ENCODE measurements at places on chromosomes 1 and 21. TPM values are rescaled to one million over a fixed set of nuclear protein-coding genes. Genes with fewer than 3 reads are reported as not detected.

DNA sequence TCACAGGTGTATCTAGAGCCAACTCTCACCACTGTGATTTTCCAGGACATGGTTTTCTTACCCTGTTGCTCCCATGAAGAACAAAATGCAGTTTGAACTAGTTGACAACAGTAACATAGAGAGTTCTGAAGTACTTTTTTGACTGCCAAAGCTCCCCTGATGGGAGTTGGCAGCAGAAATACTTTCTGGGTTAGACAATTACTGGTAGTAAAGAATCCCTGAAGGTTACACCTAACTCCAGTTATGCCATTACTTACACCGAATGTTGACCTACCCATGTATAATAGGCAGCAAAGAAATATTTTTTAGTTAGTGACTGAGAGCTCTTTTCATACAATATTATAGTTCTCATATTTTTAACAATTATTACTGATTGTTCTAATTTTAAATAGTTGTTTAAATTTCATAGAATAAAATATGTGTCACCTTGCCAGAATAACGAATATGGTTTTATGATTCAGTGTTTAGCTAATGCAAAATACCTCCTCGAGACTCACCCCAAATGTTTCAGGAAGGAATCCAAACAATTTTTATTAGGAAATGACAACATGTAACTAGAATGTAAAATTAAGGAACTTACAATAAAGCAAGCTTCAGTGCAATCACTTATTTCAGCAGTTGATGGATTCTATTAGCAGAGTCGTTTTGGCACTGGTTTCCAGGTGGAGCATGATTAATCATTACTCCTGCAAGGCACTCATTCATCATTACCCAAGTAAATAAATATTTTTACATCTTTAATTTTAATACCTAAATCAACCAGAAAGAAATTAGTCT lies 237.6 kb downstream of the MRPL39 start:
- no peak for DNase-seq

Gene SLC16A1
- 53.2 TPM for polyA plus RNA-seq

Gene GSTM4
- 60.4 TPM for polyA plus RNA-seq

Gene LCE1F
- not detected for polyA plus RNA-seq

GRCh38 chr1:227776331-227776771 lies 39.1 kb upstream of the PRSS38 start:
- DNase-seq: no peak

Gene RXFP4
- not detected for polyA plus RNA-seq

DNA sequence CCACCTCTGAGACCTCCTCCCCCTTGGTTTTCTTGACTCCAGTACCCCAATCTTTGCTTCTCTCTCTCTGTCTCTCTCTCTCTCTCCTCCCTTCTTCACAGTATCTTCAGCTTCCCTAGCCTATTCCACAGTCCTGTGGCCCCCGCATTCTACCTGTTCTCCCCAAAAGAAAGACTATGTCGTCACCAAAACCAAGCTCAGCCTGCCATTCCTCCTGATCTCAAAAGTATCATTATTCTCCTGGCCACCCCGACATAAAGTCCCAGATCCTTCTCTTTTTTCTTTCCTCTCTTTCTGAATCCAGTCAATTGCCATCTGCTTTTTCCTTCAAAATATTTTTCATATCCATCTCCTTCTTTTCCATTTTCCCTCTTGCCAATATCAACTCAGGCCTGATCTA lies 23.7 kb upstream of the KHDRBS1 start:
- no peak for DNase-seq

- DNase-seq: no peak
Observed at GRCh38 chr21:41228958-41229357, 61.0 kb downstream of the BACE2 start.

Gene FCRL5
- 0.13 TPM for polyA plus RNA-seq

GRCh38 chr1:23957096-23957495 lies 2.5 kb upstream of the PNRC2 start:
- no peak for DNase-seq

DNA sequence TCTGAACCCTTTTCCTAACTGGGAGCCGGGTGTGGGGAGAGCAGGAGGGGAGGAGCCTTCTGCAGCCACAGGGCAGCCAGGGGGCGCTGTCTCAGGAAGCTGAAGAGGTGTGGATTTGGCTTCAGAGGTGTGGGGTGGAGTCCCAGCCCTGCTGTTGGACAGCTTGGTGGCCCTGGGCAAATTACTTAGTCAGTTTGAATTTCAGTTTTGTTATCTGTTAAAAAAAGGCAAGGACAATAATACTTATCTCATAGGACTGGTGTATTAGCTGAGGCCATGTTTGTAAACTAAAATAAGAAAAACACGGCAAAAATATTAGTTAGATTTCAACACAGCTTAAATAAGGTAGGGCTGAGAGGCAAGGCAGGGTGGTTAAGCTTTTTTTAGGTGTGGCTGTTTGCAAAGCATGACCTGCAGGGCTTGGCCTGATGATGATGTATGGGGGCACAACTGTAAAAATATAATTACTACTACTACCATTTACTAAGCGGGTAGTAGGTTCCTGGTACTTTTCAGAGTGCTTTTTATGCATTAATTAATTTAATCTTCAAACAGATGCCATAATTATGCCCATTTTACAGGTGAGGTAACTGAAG lies 111.8 kb downstream of the PLXNA2 start:
- DNase-seq: no peak

Gene CYP4Z1
- 0.42 TPM for polyA plus RNA-seq

GRCh38 chr1:193929374-193930033 lies 743.1 kb upstream of the B3GALT2 start:
- no peak for DNase-seq

Gene PSMB4
- polyA plus RNA-seq: 283 TPM
